ENCODE measurements at places on chromosomes 7 and 10.

GRCh38 chr7:156279635-156280034 is 360.9 kb upstream of the RNF32 start:
- no peak for DNase-seq

DNA sequence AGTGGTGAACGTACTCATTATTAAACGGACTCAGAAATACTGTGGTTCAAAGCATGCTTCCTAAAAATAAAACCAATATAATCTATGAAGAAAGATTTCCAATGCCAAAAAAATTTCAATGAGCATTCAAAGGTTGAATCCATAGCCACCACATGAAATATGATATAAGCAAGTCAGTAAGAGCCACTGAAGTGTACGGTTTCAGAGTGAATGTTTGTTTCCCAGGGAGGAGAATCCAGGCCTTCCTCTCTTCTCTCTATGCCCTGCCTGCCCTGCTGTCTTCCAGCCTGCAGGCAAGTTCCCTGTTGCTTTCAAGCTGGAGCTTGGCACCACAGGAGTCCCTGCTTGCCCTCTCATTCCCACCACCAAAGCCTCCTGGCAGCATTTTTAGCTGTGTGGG is 1171.6 kb upstream of the C7orf33 start:
- DNase-seq, result no peak

DNA sequence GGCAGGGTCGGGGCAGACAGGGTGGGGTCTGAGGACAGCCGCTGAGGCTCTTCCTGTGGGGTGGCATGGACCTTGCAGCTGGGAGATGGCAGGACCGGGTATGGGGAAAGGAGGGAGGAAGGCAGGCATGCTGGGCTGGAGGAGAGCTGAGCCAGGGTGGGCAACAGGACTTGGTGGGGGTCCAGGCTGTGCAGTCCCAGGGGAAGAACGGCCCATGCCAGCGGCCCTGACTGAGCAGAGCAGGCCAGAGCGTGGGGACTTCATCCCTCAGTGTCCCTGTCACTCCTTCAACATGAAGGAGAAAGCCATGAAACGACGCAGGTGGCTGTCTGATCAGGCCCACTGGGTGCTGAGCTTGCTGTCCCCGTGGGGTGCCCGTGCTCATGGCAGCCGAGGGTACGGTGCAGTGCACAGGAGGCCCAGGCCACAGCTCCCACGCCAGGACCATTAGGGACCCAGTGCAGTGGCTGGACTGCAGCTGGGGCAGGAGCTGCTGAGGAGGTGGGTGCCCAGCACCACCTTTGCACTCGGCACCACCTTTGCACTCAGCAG is 519.6 kb downstream of the PTPRN2 start:
- no peak for DNase-seq

DNA sequence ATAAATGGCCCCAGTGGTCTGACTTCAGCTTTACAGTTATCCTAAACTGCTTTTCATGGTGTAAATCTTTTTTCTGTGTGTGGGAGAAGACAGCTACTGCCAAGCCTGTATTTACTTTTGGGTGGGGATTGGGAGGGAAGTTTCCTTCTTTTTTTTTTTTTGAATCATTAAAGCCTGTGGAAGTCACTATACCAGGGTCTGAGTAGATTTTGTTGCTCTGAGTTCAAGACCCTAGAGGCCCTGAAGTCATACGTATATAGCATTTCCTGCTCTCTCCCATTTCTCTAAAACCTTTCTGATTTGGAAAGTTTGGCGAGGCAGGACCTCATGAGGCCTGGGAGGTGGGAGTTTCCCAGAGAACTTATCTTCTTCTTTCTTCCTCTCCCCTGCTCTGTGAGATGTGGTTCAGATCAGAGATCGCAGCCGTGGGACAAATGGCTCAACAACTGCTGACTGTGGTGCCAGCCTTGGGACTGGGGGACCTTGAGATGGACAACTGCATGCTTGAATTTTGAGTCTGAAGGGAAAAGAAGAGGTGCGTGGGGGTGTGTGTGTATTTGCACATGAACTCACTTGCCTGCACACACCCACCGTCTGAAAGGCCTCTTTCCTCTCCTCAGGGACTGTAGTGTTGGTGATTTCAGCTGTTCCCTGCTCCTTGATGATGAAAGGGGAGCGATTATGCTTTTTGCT is 18.1 kb downstream of the LRMDA start:
- DNase-seq, result no peak

- no peak for DNase-seq
Observed at GRCh38 chr7:102289057-102289456, 2.4 kb downstream of the SH2B2 start.

- no peak for DNase-seq
Observed at GRCh38 chr10:23174074-23174976, 17.8 kb upstream of the PTF1A start.

DNA sequence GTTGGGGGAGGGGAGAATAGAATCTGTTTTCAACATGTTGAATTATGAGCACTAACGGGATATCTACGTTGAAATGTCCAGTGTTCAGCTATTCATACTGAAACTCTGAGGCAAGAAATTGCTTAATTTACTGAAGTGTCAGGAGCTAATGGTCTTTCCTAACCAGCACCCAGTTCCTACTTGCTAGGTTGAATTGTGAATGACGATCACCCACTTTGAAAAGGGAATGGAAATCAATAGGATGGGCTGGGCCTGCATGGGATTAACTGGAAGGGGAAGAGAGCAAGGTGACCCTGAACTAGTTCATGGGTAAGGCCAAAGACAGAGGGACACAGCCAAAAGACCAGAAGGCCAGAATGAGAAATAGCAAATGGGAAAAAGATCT is 51.3 kb downstream of the HIPK2 start:
- no peak for DNase-seq
